CD8-positive, alpha-beta memory T cell (primary cell): ENCODE measurements at places on chromosomes 16 and 17. TPM values are rescaled to one million over a fixed set of nuclear protein-coding genes. Genes with fewer than 3 reads are reported as not detected.

CEP112 gene
- 0.64 TPM for polyA plus RNA-seq

TMEM94 gene
- 18.8 TPM for polyA plus RNA-seq

PRMT7 gene
- 41.8 TPM for polyA plus RNA-seq

TNFRSF13B gene
- polyA plus RNA-seq: not detected

SSTR5 gene
- not detected for polyA plus RNA-seq

CENPT gene
- polyA plus RNA-seq: 14.3 TPM

DPEP3 gene
- polyA plus RNA-seq: 0.10 TPM

- H3K27ac ChIP-seq: no peak overlapping the region
- H3K4me3 ChIP-seq: no peak overlapping the region
- no peaks in the 10 kb centered on the region for H3K4me1 ChIP-seq
- DNase-seq: no peak
- peaks cover 60% of the 10 kb centered on the region for H3K36me3 ChIP-seq
Measured at GRCh38 chr17:37562016-37562745, 47.0 kb downstream of the SYNRG start.

DNA sequence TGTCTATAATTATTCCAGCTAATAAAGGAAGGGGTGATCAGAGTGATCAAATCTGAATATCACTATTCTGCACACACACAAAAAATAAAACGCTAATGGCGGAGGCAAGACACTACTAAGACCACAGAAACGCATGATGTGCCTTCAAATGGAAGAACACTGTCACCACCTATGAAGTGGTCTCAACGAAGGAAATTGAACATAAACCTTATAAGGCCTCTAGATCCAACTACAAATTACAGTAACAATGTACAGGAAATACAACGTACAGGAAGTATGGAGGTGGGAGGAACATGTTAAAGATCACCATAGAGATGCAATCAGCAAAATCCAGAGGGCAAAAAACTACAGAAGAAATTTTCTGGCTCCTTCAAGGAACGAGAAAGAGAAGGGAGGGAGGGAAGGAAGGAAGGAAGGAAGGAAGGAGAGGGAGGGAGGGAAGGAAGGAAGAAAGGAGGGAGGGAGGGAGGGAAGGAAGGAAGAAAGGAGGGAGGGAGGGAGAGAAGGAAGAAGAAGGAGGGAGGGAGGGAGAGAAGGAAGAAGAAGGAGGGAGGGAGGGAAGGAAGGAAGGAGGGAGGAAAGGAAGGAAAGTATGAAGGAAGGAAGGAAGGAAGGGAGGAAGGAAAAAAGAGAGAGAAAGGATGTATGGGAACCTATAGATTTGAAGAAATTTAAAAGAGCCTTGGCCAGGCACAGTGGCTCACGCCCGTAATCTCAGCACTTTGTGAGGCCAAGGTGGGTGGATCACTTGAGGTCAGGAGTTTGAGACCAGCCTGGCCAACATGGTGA, 3.1 kb upstream of the SGCA start:
- H3K27me3 ChIP-seq: no peaks in the 10 kb centered on the region
- no peak for DNase-seq
- no peak overlapping the region for H3K4me3 ChIP-seq
- H3K27ac ChIP-seq: no peak overlapping the region
- H3K36me3 ChIP-seq: no peaks in the 10 kb centered on the region
- peaks cover 32% of the 10 kb centered on the region for H3K4me1 ChIP-seq

DNA sequence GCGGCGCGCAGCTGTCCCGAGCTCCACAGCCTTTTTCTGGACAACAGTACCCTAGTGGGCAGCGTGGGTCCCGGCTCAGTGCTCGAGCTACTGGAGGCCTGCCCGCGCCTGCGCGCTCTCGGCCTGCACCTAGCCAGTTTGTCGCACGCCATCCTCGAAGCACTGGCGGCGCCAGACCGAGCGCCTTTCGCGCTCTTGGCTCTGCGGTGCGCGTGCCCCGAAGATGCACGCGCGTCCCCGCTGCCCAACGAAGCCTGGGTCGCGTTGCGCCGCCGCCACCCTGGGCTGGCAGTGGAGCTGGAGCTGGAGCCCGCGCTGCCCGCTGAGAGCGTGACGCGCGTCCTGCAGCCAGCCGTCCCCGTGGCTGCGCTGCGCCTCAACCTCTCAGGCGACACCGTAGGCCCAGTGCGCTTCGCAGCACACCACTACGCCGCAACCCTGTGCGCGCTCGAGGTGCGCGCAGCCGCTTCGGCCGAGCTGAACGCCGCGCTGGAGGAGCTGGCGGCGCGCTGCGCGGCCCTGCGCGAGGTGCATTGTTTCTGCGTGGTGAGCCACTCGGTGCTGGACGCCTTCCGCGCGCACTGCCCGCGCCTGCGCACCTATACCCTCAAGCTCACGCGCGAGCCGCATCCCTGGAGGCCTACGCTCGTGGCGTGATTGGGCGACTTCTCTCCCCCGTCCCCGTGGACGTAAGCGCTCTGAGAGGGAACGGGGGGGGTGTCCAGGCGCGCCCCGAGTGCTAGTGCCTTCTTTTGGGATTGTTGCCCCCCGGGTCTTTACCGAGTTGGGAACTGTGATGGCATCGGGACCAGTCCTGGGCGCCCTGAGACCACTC, 1.2 kb upstream of the HSF4 start:
- peak overlapping the region; percentile 32 for H3K4me3 ChIP-seq
- H3K4me1 ChIP-seq: peaks cover 56% of the 10 kb centered on the region
- DNase-seq: no peak
- no peak overlapping the region for H3K27ac ChIP-seq
- H3K27me3 ChIP-seq: peaks cover 55% of the 10 kb centered on the region

DNA sequence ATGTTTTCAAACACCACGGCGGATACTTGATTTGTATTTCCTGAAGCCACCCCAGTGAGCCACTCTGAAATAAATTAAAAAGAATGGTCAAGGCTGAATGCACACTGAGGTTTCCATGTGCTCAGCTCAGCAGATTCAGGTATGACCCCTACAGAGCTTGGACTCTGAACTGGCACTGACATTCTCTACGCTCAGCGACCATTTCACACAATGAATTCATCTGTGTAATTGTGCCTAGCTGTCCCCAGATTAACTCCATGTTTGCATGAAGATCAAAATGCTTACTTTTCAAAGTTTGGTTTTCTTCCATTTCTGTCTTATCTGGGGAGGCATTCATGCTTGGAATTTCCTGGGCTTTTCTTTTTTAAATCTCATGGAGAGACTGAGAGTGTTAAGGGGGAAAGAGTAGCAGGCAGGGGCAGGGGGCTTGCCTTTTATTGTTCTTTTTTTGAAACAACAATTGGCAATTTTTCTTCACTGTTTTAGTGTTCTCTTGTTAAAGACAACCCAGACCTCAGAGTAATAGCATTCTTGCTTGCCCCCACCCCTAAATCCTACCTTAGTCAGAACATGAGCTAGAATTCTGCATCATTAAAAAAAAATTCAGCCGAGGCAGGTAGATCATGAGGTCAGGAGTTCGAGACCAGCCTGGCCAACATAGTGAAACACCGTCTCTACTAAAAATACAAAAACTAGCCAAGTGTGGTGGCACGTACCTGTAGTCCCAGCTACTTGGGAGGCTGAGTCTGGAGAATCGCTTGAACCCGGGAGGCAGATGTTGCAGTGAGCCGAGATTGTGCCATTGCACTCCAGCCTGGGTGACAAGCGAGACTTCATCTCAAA, 85.5 kb upstream of the HNF1B start:
- H3K27ac ChIP-seq: no peak overlapping the region
- no peaks in the 10 kb centered on the region for H3K4me1 ChIP-seq
- H3K4me3 ChIP-seq: no peak overlapping the region
- H3K27me3 ChIP-seq: no peaks in the 10 kb centered on the region
- no peak for DNase-seq
- no peaks in the 10 kb centered on the region for H3K36me3 ChIP-seq

DNA sequence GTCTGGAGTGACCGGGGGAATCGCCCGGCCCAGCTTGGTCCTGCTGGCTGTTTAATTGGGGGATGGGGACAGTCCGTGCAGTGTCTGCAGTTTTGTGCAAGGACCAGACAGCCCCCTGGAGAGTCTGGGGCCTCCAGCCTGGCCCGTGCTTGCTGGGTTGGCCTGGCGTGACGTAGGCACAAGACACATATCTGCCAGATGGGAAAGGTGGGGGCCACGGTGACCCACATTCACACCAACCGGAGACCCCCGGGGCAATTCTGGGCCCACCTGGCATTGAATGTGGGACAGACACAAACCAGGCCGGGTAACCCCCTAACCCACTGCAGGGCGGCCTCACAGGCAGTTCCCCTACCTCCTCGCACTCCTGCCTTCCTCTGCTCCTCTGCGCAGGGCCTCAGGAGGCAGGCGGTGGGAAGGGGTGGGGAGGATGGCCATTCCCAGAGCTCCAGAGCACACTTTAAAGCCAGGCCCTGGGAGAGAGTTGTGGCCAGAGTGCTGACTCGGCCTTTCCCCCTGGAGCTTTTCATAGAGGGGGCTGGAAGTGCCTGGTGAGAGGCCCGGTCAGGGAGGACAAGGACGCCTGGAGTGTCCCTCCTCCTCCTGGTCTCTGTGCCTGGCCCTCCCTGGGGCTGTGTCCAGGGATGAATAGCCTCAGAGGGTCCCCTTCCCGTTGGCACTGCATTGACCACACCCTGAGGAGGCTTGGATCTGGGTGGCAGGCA, 1.5 kb downstream of the MRC2 start:
- peaks cover 7% of the 10 kb centered on the region for H3K4me1 ChIP-seq
- no peak overlapping the region for H3K27ac ChIP-seq
- DNase-seq: no peak
- H3K4me3 ChIP-seq: no peak overlapping the region
- no peaks in the 10 kb centered on the region for H3K27me3 ChIP-seq
- no peaks in the 10 kb centered on the region for H3K36me3 ChIP-seq

GRCh38 chr17:3557768-3558583, at the start of gene TRPV3:
TSS of gene TRPV3 (minus strand) at chr17:3557812. CDS start at chr17:3554850, 2,962 bp downstream.
- H3K27me3 ChIP-seq: no peaks in the 10 kb centered on the region
- H3K4me1 ChIP-seq: no peaks in the 10 kb centered on the region
- DNase-seq: peak; percentile 81
- no peak within 1 kb of the TSS for H3K27ac ChIP-seq
- no peak within 1 kb of the TSS for H3K4me3 ChIP-seq
- no peaks in the 10 kb centered on the region for H3K36me3 ChIP-seq

DNA sequence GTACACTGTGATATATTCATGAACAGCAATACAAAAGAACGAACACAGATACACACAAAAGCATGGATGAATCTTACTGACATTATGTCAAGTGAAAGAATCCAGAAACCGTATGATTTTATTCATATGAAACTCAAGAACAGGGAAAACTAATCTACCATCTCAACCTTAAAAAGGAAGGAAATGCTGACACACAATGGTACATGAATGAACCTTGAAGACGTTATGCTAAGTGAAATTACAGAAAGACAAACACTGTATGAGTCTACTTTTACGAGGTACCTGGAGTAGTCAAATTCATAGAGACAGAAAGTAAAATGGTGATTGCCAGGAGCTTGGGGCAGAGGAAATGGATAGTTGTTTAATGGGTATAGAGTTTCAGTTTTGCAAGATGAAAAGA, 8.7 kb upstream of the PRKCB start:
- H3K36me3 ChIP-seq: no peaks in the 10 kb centered on the region
- peaks cover 29% of the 10 kb centered on the region for H3K4me1 ChIP-seq
- peak overlapping the region; percentile 6 for H3K4me3 ChIP-seq
- peak overlapping the region; percentile 55 for H3K27ac ChIP-seq

GRCh38 chr17:53462393-53462811, 360.3 kb upstream of the KIF2B start:
- H3K27ac ChIP-seq: no peak overlapping the region
- H3K27me3 ChIP-seq: no peaks in the 10 kb centered on the region
- no peak overlapping the region for H3K4me3 ChIP-seq

GRCh38 chr16:77833921-77834634, 45.7 kb downstream of the VAT1L start:
- H3K27ac ChIP-seq: no peak overlapping the region
- no peaks in the 10 kb centered on the region for H3K36me3 ChIP-seq
- H3K27me3 ChIP-seq: no peaks in the 10 kb centered on the region
- no peak overlapping the region for H3K4me3 ChIP-seq

GRCh38 chr16:2046893-2047329, 723 bp downstream of the NTHL1 start:
- no peak for DNase-seq
- H3K27me3 ChIP-seq: no peaks in the 10 kb centered on the region
- peak overlapping the region; percentile 67 for H3K4me3 ChIP-seq
- peaks cover 14% of the 10 kb centered on the region for H3K4me1 ChIP-seq

DNA sequence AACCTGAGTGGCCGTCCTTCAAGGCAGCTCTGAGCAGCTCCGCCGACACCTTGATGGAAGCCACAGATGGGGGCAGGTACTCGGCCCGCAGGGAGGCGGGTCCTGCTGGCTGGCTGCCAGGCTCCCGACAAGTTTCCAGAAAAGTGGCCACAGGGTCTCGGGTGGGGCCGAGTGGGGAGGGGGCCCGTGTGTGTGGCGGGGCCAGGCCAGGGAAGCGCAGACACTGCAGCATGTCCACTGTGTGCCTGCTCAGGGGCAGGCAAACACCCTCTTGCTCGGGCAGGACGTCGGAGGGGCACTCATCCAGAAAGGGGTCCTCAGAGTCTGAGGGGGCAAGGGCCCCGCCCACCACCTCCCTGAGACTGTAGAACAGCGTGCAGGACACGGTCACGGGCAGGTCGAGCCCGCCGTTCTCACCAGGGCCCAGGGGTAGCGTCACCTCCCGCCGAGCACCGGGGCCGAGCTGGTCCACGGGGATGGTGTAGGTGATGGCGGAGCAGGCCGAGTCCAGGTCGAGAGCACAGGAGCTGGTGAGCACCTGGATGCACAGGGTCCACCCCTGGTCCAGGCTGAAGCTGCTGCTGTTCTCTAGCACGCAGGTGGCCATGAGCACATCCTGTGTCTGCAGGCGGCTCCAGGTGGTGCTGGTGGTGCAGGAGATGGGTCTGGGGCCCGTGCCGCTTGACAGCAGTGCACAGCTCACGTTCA, 5.1 kb downstream of the FAAP100 start:
- no peak overlapping the region for H3K27ac ChIP-seq
- no peaks in the 10 kb centered on the region for H3K36me3 ChIP-seq
- H3K27me3 ChIP-seq: no peaks in the 10 kb centered on the region
- H3K4me3 ChIP-seq: no peak overlapping the region

- H3K27ac ChIP-seq: no peak overlapping the region
- DNase-seq: no peak
- H3K4me3 ChIP-seq: no peak overlapping the region
- no peaks in the 10 kb centered on the region for H3K27me3 ChIP-seq
- H3K36me3 ChIP-seq: no peaks in the 10 kb centered on the region
Measured at GRCh38 chr16:68596266-68596665, 48.8 kb upstream of the CDH3 start.

- H3K4me3 ChIP-seq: no peak overlapping the region
- no peaks in the 10 kb centered on the region for H3K27me3 ChIP-seq
- H3K27ac ChIP-seq: no peak overlapping the region
- DNase-seq: no peak
- H3K36me3 ChIP-seq: no peaks in the 10 kb centered on the region
Measured at GRCh38 chr16:66328282-66328681, 38.2 kb upstream of the CDH5 start.

- no peak overlapping the region for H3K27ac ChIP-seq
- H3K4me1 ChIP-seq: no peaks in the 10 kb centered on the region
- no peaks in the 10 kb centered on the region for H3K36me3 ChIP-seq
- no peaks in the 10 kb centered on the region for H3K27me3 ChIP-seq
- DNase-seq: no peak
Measured at GRCh38 chr16:65070831-65071432, 50.9 kb downstream of the CDH11 start.
